ENCODE measurements at places on chromosomes 2 and 18.

DNA sequence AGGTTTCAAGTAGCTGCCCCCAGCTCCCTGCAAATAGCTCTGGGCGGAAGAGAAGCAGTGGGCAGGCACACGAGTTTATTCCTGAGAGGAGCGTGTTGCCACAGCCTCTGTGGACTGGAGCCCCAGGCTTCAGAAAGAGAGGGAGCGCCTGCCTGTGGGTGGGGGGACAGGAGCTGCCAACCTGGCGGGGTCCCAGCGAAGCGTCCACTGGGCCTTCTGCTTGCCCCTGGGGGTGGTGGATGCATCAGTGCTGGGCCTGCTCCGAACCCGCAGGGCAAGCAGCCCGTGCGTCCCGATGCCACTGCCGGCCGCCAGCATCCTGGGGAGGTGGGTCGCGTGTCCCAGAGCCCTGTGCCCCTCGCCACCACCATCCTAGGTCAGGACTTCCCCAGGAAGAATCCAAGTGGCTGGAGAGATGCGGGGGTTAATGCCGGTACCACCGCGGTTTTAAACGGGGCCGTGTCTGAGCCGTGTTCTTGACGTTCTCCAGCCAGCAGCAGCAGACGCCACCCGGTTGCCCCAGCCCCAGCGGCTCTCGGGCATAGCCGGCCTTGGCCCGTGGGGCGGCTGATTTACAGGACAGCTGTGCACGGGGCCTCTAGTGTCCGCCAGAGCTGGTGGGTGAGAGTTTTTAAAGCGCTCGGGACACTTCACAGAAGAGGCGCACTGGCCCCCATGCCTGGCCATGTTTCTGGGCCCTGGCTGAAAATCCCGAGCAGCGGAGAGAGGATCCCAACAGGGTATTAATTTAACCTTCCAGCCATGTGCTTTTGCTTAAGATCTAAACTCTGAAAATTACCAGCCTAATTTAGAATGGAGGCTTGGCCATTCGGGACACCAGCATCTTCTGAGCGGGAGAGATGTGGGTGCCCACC is 84.7 kb downstream of the NFATC1 start:
- DNase-seq = no peak

DNA sequence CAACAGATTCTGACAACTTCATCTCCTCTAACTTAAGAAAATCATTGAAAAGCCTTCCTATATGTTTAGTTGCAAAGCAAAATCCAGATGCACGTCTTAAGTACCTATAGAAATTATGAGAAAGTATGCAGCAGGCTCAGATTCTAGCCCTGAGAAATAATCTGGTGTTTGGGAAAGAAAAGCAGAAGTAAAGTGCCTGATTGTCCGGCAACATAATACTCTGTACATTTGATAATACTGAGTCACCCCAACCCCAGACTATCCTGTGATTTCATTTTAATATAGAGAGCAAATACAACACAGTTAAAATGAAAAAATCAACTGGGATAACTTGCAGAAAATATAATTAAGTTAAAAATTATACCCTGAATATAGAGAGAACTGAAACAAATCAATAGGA is 13.5 kb downstream of the RFX8 start:
- no peak for DNase-seq

- no peak for DNase-seq
Measured at GRCh38 chr2:88067189-88067588, 436 bp upstream of the SMYD1 start.

DNA sequence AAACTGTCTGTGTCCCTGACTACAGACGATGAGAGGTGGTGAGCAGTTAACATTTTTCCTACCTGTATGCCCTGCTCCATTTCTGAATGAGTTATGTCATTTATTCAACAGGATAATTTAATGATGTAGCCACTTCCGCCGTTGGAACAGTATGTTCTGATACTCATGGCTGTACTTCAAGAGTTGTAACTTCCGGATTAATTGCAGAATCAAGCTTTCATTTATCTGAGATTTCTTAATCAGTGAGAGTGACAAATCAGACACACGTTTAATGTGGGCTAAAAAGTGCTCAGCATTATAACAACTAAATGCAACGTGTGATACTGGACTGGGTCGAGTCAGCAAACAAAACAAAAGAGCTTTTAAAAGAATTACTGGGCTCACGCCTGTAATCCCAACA is 107.7 kb downstream of the KCTD1 start:
- no peak for DNase-seq

DNA sequence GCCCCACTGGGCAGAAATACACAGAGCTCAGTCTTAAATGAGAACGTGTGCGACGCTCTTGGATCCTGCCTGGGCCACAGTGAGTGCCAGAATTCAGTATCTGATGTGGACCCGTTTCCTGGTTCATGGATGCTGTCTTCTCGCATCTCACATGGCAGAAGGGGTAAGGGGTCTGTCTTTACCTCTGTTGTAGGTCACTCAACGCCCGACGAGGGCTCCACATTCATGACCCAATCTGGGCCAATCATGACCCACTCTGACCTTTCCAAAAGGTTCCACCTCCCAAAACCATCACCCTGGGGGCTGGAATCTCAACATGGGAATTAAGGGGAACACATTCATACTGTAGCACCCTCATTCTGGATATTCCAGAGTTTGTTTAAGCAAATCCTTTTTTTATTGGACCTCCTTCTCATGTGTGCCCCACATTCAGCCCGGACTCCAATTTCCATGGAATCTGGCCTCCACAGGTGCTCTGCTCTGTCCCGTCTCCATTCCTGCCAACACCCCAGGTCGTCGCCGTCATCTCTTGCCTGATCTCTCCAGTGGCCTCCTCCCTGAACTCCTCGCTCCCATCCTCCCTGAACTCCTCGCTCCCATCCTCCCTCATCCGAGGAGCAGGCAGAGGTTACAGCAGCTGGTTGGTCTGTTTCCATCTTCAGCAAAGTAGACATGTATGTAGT is 78.9 kb upstream of the OTOS start:
- DNase-seq = no peak

DNA sequence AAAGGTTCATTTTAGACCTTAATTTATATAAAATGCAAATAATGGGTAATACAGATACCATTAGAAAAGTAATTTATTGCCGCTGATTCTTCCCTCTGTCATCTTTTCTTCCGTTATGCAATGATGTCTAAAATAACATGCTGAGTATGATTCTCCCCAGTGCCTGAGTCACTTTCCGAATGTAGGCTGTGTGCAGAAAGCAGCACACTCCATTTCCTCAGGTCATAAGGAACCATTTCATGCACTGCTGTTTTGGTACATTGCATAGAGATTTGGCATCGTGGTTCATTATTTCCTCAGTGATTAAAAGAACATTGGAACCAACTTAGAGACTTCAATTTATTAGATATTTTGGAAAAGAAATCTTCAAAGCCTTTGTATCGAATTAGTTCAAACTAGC is 173.5 kb downstream of the CDH2 start:
- no peak for DNase-seq

- no peak for DNase-seq
Measured at GRCh38 chr2:192029089-192029488, 165.6 kb downstream of the TMEFF2 start.

- DNase-seq = no peak
Measured at GRCh38 chr2:98444436-98445176, at the start of gene INPP4A. Gene INPP4A, plus strand, starts transcription at chr2:98444858. Its CDS starts 75,191 bp downstream, at chr2:98520049.

DNA sequence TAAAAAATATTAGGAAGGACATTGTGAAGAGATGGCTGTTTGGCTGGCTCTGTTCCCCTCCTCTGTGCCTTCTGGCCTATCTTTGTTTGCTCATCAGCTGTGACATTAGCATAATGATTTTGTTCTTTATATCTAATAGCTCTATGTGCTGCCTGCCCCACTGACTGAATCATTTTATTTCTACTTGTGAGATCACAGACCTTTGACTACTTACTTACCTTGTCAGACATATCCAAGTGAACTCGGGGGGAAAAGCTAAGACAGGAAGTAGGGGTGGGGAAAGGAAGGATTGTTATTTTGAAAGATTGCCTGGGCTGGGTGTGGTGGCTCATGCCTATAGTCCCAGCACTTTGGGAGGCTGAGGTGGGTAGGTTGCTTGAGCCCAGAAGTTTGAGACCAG is 104.2 kb downstream of the ASAP2 start:
- DNase-seq = no peak

- DNase-seq = no peak
Measured at GRCh38 chr2:20568501-20569463, 82.1 kb downstream of the HS1BP3 start.
